ENCODE measurements at places on chromosomes 12 and 14. TPM values are rescaled to one million over a fixed set of nuclear protein-coding genes. Genes with fewer than 3 reads are reported as not detected.

DNA sequence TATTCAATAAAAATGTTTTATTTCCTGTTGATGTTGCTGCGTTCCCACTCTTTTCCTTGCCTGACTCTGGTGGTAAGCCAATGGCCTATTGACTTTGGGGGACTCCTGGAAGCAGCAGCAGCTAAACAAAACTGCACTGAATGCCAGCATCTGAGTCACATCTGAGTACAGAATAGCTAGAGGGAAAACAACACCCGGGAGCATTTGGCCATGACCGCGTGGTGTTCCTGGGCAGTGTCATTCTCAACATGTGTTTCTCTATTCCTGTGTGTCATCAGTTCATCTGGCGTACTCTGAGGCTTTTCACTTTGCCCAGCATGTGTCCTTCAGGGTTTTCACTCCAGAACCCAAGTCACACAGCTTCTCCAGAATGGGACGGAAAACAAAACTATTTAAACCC, 238.8 kb downstream of the PAWR start:
- no peaks in the 10 kb centered on the region for H3K27me3 ChIP-seq
- DNase-seq = peak; percentile 99
- peaks cover 44% of the 10 kb centered on the region for H3K4me1 ChIP-seq

- no peaks in the 10 kb centered on the region for H3K36me3 ChIP-seq
- peaks cover 27% of the 10 kb centered on the region for H3K4me1 ChIP-seq
- no peaks in the 10 kb centered on the region for H3K27me3 ChIP-seq
- DNase-seq = no peak
- no peak overlapping the region for H3K4me3 ChIP-seq
Observed at GRCh38 chr12:3101309-3102024, 24.3 kb downstream of the TSPAN9 start.

DNA sequence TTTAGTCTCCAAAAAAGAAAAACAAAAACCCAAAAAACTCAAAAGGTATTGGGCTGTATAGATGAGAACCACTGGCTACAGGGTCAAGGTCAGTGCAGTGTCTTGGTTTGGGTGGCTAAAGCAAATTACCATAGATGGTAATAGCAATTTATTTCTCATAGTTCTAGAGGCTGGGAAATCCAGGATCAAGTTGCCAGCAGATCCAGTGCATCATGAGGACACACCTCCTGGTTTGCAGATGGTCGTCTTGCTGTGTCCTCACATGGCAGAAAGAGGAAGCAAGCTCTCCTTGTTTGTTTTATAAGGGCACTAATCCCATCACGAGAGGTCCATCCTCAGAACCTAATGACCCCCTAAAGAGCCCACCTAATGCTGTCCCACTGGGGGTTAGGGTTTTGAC, 11.2 kb downstream of the COX14 start:
- no peaks in the 10 kb centered on the region for H3K27me3 ChIP-seq
- no peak overlapping the region for H3K27ac ChIP-seq
- H3K4me3 ChIP-seq = no peak overlapping the region
- no peaks in the 10 kb centered on the region for H3K36me3 ChIP-seq
- DNase-seq = no peak
- H3K4me1 ChIP-seq = peaks cover 5% of the 10 kb centered on the region

DNA sequence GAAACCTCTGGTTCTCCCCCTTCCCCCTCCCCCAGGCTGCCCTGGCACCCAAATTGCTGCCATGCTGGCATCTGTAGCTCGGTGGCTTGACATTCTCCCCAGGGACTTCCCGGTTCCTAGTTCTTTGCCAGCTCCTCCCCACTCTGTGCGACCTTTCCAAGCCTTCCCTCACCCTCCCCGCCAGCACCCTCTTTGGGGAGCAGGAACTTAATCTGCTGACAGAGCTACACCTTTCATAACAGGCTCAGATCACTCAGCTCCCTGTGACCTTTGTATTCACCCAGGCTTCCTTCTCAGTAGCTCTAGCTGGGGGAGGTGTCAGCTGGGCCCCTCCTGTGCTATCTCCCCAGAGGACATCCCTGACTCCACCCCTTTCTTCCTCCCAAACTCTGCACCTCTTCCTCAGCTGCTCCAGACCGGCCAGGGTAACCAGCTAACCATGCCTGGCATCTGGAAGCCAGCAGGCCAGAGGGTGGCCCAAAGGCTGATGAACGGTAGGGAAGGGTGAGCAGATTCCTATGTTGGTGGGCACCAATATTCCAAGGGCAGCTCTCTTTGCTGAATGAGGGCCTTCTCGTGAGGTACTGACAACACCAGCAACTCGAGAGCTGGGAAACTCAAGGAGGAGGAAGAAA, 1.8 kb upstream of the COX14 start:
- no peaks in the 10 kb centered on the region for H3K27me3 ChIP-seq
- no peak for DNase-seq
- no peaks in the 10 kb centered on the region for H3K36me3 ChIP-seq
- no peak overlapping the region for H3K27ac ChIP-seq
- peaks cover 9% of the 10 kb centered on the region for H3K4me1 ChIP-seq

GRCh38 chr14:101504096-101504948, 57.0 kb upstream of the DIO3 start:
- H3K27ac ChIP-seq = no peak overlapping the region
- no peaks in the 10 kb centered on the region for H3K4me1 ChIP-seq
- no peak for DNase-seq
- H3K4me3 ChIP-seq = no peak overlapping the region

DNA sequence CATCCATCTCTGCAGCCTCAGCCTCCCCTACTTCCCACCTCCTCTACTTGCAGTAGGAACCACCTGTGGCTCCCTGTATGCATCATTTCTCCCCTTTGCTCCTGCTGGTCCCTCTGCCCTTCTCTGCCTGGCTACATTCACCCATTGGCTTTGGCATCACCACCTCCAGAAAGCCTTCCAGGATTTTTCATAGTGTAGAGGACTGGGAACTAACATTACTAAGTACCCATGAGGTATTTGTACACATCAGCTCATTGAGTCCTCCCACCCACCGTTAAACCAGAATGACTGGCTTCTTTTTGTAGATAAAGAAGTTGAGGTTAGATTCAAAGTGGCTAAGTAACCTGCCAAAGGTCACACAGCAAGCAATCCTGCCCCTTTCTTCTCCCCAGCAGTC, 17.1 kb downstream of the SYNE3 start:
- no peaks in the 10 kb centered on the region for H3K27me3 ChIP-seq
- H3K36me3 ChIP-seq = no peaks in the 10 kb centered on the region
- no peak for DNase-seq
- H3K4me1 ChIP-seq = peaks cover 38% of the 10 kb centered on the region

The ARHGAP5 gene
- total RNA-seq = 35.9 TPM

DNA sequence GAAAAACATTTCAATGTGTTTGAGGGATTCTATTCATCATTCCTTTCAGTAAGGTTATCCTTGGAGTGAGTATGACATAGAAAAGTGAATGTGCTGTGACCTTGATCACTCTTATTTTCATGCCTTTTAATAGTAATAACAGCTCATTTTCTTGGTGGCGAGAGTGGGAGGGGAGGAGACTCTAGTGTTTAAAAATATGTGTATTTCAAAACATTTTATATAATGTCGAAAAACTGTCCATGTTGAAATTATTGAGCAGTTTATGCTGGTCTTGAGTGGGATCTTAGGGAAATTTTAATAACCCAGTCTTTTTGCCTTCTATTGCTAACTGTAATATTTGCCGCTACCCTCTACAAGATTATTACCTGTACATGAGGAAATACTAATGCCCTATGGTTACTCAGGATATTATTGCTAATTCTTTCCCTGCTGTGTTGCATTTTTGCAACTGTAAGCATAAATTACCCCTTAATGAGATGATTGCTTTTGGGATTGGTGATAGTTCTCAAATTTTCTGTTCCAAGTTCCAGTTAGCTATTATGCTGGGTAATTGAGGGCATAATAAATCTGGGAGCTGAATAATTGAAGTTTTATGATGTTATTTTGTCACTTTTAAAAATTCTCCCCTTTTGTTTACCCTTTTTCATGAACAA, 21.9 kb downstream of the ATF7IP start:
- H3K4me3 ChIP-seq = no peak overlapping the region
- peaks cover 25% of the 10 kb centered on the region for H3K4me1 ChIP-seq
- no peaks in the 10 kb centered on the region for H3K36me3 ChIP-seq
- no peaks in the 10 kb centered on the region for H3K27me3 ChIP-seq
- no peak overlapping the region for H3K27ac ChIP-seq

DNA sequence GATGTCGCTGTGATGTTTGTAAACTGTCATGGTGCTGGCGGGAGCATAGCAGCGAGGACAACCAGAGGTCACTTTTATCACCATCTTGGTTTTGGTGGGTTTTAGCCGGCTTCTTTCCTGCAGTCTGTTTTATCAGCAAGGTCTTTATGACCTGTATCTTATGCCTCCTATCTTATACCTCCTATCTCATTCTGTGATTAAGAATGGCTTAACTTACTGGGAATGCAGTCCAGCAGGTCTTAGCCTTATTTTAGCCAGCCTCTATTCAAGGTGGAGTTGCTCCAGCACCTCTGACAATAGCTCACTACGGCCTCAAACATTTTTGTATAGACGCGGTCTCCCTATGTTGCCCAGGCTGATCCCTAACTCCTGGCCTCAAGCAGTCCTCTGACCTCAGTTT, 53.7 kb downstream of the B4GALNT3 start:
- H3K36me3 ChIP-seq = no peaks in the 10 kb centered on the region
- peaks cover 17% of the 10 kb centered on the region for H3K27me3 ChIP-seq
- no peak overlapping the region for H3K4me3 ChIP-seq
- no peak for DNase-seq

- H3K36me3 ChIP-seq = no peaks in the 10 kb centered on the region
- H3K27ac ChIP-seq = no peak within 1 kb of the TSS
- H3K4me1 ChIP-seq = no peaks in the 10 kb centered on the region
- peak; percentile 83 for DNase-seq
- H3K4me3 ChIP-seq = no peak within 1 kb of the TSS
Observed at GRCh38 chr12:71938728-71939385, at the start of gene TPH2. Gene TPH2 (plus strand): TSS chr12:71938845. CDS start chr12:71938987, 142 bp downstream.

The RBM23 gene
- total RNA-seq = 61.0 TPM

GRCh38 chr14:87934185-87934584, 58.8 kb downstream of the GALC start:
- DNase-seq = no peak
- H3K27ac ChIP-seq = no peak overlapping the region
- no peak overlapping the region for H3K4me3 ChIP-seq
- H3K27me3 ChIP-seq = no peaks in the 10 kb centered on the region
- H3K36me3 ChIP-seq = no peaks in the 10 kb centered on the region

The MGP gene
- 284 TPM for total RNA-seq
